GM10248 (cell line): ENCODE measurements at places on chromosomes 6 and 20.
A peak's percentile ranks its signal among the peaks of the same experiment; 100 is the strongest.

GRCh38 chr6:10404799-10405512 lies 9.9 kb downstream of the TFAP2A start:
- DNase-seq, result peak; percentile 6

- DNase-seq, result no peak
Observed at GRCh38 chr6:39444479-39445019, 122.0 kb upstream of the KCNK16 start.

GRCh38 chr20:11117808-11118528 lies 444.2 kb upstream of the JAG1 start:
- DNase-seq, result no peak

DNA sequence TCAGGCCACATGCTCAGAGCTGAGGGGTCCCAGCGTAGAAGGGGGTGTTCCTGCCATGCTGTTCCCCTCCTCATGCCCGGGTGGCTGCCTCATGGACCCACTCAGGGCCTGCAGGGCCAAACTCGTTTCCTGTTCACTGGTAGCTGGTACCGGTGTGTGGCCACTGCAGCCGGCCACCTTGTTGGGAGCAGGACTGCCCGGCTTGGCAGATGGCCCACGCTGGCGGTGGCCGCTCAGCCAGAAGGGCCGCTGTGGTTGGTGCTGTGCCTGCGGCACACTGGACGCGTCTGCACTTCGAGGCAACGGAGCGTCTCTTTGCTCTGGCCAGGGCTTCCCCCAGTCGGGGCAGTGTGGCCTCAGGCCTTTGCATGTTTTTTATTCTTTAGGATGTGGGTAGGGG lies 10.0 kb upstream of the COL20A1 start:
- DNase-seq, result no peak

DNA sequence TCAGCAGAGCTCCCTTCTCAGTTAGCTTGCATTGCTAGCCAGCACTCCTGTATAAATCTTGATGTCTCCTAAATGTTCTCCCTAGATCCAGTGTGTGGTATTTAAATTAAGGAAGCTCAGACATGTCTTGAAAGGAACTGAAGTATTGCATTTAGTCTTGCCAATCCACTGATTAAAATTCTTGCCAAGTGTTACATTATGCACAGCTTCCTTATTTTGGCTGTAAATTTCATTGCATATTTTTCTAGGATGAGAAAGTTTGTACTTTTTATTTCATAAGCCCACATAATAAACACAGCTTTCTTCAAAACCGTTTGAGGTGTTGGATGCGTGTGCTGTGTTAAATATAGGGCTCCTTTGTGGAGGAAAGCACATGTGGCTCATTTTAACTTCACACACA lies 329.8 kb upstream of the FLRT3 start:
- no peak for DNase-seq

DNA sequence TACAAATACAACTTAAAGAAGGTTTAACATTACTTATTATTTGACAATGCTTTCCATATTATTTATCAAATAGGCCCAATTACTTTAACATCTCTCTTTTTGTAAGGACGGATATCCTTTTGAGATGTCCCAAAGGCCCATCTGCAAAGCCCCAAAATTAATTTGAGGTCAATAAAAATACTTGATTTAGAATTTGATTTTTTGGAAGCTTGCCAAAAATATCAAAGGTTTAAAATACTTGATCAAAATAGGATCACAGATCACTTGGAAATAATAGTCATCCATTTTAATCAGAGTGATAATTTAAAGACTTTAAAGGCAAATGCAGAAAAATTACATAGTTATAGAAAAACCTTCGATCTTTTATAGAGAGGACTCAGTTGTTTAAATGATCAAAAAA lies 8.1 kb downstream of the C6orf58 start:
- DNase-seq, result no peak

- DNase-seq, result no peak
Observed at GRCh38 chr20:6811262-6812035, 44.0 kb downstream of the BMP2 start.

DNA sequence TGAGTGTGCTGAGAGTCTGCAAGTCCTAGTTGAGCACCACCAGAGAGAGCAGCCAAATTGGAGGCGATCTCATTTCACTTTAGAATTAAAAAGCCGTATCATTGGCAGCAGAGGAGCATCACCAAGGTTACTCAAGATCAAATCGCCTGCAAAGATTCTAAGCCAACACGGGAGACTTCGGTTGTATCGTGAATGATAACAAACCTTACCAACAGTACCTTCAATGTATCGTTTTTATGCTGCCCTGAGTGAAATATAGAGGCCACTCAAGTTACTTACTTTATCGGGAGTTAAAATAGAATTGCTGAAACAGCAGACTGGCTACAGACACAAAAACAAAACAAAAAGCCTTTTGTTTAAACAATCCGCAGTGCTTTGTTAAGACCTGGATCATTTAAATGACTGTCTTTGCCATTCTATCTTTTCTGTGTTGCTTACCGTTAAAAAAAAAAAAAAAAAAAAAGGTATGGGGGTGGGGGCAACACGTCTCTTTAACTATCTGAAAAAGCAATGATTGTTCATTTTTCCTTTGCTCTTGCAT lies 14.2 kb downstream of the NHSL1 start:
- no peak for DNase-seq

- DNase-seq, result no peak
Observed at GRCh38 chr6:40543146-40543545, 44.0 kb downstream of the LRFN2 start.

GRCh38 chr20:49320460-49320859 lies 42.6 kb upstream of the ZNFX1 start:
- no peak for DNase-seq

- DNase-seq, result no peak
Observed at GRCh38 chr6:126002755-126003679, 16.7 kb downstream of the TRMT11 start.

GRCh38 chr6:2866171-2866846 lies 24.6 kb upstream of the SERPINB1 start:
- no peak for DNase-seq

DNA sequence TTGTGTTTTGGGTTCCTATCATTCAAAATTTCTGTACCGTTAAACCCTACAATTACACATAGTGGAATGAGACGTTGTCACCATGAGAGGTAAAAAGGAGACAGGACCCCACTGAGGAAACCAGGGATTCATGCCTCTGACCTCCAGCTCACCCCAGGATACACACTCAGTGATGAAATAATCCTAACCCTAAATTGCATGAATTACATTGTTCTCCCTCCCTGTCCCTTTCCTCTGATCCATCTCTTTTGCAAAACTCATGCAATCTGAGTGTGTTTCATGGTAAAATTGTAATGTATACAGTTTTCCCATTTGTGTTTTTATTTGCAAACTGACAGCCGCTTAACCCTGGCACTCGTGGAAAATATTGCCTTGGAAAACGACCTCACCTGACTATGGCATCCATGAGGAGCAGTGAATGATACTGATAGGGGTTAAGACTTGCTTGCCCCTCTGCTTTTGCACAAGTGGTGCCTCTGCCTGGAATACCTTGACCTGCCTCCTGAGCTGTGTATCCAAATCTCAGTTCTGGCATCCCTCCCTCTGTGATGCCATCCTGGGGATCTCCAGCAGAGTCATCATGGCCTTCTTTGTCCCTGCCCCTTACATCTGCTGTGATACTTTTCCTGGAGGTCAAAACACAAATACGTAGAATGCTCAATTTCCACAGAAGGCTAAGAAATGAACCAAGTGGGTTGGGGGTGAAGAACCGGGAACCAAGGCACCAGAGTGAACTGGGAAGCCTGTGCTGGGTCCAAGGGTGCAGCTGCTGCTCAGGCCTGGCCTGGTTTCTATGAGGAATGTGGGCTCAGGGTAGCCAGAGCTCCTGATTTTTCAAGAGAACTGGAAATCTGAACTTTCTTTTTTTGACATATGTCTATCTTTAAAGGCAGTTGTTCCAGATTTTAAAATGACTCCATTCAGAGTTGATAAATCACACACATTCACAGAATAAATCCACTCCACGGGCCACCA lies 211.6 kb upstream of the ZNF217 start:
- DNase-seq, result no peak

DNA sequence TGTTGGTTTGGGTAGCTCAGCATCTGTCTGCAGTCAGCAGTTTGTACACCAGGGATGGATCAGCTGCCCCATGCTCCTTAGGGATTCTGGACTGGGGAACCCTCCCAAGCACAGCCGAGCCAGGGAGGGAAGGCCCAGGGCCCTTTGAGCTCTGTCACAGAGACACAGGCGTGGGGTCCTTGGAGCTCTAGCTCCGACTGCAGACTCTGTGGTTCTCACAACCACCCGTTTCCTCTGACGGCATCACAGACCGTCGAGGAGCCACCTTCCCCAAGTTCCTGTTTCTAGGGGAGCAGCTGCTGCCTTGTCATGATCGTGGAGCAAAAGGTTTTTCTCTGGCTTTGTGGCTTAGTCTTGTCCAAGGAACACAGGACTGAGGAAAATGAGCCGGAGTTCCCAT lies at the start of gene SLA2:
SLA2 (minus strand) TSS at position 199 of the 400 bp plus-strand sequence. CDS start 4,861 bp downstream, outside the sequence.
- DNase-seq, result peak; percentile 64

GRCh38 chr6:153101461-153101860 lies 29.6 kb downstream of the RGS17 start:
- DNase-seq, result no peak

- no peak for DNase-seq
Observed at GRCh38 chr6:113697632-113698410, 159.3 kb upstream of the MARCKS start.

- no peak for DNase-seq
Observed at GRCh38 chr6:1191141-1191630, 120.7 kb upstream of the FOXQ1 start.

DNA sequence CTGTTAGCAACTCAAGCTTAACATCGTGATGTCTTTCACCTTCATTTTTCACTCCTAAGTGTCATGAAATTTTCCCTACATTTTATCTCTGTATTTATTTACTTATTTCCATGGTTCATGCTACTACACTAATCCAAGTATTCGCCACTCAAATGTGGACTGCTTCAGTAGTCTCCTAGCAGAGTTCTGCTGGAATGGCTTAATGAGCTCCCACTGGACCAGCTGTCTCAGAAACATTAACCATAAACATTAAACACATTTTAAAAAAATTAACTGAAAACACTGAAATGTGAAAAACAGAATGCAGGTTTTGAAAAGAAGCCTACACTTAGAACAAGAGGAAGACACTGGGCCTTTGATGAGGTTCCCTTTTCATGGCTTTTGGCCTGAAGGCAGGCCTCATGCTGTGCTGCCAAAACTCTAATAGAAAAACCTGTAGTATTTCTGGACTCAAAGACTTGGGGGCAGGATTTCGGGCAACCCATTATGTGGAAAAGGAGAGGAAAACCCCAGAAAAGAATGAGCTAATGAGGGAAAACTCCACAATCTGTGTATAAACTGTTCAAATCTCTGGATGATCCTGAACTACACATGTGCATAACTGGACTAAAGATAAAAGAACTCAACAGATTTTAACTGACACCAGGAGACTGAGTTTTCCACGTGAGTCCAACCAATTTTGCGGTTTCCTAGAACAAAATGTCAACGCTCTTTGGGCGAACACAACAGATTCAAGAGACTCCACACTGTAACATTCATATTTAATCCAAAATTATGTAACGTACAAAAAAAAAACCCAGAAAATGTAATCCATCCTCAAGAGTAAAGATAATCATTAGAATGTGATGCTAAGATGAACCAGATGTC lies 33.0 kb downstream of the SAMD3 start:
- no peak for DNase-seq

- peak; percentile 66 for DNase-seq
Observed at GRCh38 chr20:45890077-45890984, 677 bp downstream of the NEURL2 start.

DNA sequence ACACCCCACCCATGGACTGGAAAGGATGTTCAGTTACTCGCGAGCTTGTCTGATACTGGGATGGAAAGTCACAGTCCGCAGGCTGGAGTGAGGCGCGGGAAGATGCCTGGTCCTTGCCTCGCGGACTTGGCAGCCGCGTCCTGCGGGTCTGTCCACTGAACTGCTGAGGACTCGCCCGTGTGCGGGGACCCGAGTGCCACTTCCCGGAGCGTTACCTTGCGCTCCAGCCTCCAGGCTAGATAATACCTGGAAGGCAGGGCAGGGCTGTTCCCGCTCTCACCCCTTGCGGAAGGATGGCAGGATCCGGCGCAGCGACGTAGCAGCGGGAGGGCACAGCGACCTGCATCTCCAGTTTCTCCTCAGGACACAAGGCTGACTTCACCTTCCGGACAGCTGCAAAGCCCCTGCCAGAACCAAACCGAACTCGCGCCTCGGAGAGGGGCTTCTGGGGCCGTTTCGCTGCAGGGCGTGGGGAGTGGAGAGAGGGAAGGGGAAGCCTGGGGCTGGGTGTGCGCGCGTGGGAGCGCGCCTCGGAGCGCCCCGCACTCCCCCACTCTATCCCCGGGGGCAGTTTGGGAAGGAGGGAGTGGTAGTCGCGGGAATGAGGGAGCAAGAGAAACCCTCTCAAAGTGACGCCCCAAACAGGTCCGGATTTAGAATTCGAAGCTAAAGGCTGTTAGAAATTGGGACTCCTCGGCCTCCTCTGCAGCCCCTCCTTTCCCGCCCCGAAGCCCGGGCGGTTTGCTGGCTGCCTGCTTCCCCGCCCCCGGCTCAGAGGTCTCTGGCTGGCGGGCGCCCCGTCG lies at the start of gene KCNQ5:
KCNQ5 (plus strand) TSS at position 774 of the 803 bp plus-strand sequence.
- peak; percentile 38 for DNase-seq

DNA sequence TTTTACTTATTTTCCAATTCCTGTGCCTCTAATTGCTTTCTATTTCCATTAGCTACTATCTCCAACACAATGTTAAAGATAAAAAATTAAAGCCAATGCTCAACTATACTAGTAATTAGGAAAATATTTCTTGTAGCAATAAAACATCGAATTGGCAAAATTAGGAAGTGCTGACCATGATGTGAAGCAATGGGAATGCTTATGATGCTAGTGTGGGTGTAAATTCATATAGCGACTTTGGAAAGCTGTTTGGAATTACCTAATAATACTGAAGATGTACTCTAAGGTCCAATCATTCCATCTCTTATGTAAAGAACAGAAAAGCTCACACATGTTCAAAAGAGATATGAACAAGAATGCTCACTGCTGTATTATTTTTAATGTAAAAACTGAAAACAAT lies 78.2 kb downstream of the UBE3D start:
- no peak for DNase-seq

- DNase-seq, result no peak
Observed at GRCh38 chr20:52936351-52937340, 35.5 kb upstream of the TSHZ2 start.

DNA sequence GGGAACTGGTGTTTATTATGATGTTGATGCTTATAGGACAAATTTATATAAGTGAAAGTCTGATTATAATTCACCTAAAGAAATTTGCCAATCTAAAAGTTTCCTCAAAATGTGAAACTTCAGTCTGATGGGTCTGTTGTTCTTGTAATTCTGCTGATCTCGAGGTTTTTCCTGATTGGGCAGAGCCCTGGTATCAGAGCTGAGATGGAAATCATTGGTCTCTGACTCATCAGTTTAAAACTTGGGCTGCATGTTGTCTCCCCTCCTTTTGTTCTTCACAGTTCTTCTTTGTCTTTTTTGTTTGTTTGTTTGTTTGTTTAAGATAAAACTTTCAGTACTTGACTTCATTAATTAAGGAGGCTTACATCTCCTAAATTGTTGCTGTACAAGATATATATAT lies 5.9 kb downstream of the SMAP1 start:
- DNase-seq, result no peak
